ENCODE measurements at places on chromosomes 7 and 10.
A peak's percentile ranks its signal among the peaks of the same experiment; 100 is the strongest.

GRCh38 chr7:29090151-29090805 is 56.1 kb downstream of the CPVL start:
- no peak for DNase-seq

- DNase-seq = no peak
Observed at GRCh38 chr7:3399858-3400257, 98.8 kb downstream of the SDK1 start.

DNA sequence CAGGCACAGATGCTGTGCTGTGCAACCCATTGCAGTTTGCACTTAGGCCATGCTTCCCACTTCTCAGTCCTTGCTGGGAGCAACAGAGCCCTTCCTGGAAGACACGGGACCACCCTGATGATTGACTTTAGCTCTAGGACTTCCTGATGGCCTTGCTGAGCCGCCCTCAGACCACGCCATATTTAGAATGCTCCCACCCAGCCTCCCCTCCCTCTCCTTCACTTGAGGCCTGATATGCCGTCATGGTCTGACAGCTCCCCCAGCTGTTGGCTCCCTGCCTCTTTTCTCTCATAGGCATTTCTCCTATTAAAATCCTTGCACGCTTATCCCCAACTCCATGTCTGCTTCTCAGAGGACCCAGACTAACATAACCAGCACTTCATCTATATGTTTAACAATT is 29.4 kb upstream of the GATAD1 start:
- no peak for DNase-seq

DNA sequence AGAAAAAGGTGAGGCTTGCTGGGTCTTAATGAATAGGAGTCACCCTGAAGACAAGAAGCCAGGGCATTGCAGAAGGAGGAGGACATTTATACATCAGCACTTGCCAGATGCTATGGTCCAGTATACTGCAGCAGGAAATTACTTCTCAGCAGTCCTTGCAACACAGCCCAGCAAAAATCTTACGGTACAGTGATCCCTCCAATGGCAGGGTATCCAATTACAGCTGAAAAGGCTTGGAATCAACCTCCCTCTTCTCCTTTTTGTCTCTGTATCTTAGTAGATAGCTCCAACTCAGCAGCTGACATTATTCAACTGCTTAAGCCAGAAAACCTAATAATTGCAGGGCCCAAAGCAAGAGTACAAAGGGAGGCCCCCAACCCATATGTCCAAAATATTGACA is 128.3 kb upstream of the COBL start:
- DNase-seq = no peak

- no peak for DNase-seq
Observed at GRCh38 chr7:135486261-135486920, 23.5 kb downstream of the CNOT4 start.

GRCh38 chr10:124961248-124961570 is 19.3 kb downstream of the ZRANB1 start:
- DNase-seq = no peak

GRCh38 chr10:51244309-51244708 is 170.0 kb downstream of the PRKG1 start:
- DNase-seq = no peak

GRCh38 chr10:104406715-104407650 is 53.4 kb downstream of the CFAP58 start:
- no peak for DNase-seq

- DNase-seq = no peak
Observed at GRCh38 chr7:35248576-35249536, 5.0 kb downstream of the TBX20 start.

- DNase-seq = peak; percentile 90
Observed at GRCh38 chr7:92178928-92179924, at the start of gene LRRD1. TSS of gene LRRD1 (minus strand) at chr7:92179142. CDS start at chr7:92165202, 13,940 bp downstream.

GRCh38 chr7:101913851-101914250 is 96.4 kb downstream of the CUX1 start:
- no peak for DNase-seq

GRCh38 chr7:130641497-130641896 is 27.1 kb downstream of the COPG2 start:
- DNase-seq = no peak

- no peak for DNase-seq
Observed at GRCh38 chr10:19097151-19097550, 48.5 kb downstream of the MALRD1 start.

GRCh38 chr10:107264742-107265141 is 100.2 kb upstream of the SORCS1 start:
- no peak for DNase-seq

DNA sequence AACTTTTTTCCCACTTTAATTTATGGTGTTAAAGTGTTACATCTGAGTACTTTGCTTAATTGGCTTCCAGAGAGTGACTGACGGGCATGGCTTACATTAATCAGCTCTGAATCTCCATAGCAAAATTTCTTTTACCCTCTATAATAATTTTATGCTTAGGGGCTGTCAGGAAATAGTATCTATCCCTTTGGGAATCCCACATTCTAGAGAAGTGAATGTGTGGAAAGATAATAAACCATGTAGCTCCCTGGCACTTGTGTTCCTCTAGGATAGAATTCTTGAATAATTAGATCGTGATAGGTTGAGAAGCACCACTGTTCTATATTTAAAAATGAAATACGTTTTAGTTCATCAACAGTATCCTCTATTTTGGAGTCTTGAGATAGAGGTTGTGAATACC is 89.6 kb downstream of the DNAJB9 start:
- no peak for DNase-seq

DNA sequence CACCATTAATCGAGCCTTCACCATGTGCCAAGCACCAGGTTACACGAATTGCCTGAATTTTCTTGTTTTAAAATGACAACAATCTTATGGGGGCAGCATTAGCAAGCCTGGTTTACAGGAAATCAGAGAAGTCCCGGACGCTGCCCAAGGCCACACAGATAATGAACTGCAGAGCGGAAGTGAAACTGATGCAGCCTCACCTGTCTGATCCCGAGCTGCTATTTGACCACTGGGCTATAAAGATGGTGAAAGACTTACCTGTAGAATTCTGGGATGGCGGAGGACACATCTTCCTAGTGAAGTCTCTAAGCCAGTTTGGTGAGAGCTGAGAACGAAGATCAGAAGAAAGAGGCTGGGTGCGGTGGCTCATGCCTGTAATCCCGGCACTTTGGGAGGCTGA is 21.7 kb upstream of the GALNTL5 start:
- DNase-seq = no peak

- DNase-seq = no peak
Observed at GRCh38 chr10:113732160-113732881, 19.2 kb upstream of the PLEKHS1 start.

DNA sequence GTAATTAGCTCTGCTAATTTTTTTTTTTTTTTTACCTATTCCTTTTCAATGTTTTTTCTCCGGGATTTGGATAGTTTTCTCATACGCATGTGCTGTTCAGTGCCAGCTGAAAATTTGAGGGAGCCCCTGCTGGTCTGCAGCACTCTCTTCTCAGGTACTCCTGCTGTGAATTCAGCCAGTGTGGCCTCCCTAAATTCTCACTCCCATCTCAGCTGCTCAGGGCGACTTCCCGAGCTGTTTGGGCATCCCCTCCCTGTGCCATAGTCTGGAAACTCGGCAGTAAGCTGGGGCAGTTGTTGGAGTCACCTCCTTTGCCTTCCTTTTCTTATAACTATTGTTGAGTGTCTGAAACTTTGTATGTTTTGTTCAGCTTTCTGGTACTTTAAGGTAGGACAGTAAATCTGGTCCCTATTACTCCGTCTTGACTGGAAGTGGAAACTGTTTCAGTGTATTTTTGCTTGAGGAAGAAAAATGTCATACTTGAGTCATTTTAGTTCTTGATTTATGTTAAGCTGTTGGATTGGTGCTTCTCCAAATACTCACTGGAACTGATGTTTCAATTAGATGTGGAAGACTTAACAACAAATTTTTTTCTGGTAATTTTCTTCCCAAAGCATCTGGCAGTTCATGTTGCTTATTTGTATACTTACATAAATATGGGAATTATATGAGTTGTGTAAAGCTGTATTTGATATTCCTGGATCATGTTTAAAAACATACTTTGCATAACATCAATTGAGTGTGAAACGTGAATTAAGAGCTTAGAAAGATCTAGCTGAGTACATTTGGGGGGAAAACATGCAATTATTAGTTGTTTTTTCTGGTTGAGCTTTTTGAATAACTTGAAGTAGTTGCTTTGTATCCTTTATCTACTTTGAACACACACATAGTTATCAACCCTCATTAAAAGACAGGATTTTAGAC is 33.7 kb downstream of the MINPP1 start:
- no peak for DNase-seq

DNA sequence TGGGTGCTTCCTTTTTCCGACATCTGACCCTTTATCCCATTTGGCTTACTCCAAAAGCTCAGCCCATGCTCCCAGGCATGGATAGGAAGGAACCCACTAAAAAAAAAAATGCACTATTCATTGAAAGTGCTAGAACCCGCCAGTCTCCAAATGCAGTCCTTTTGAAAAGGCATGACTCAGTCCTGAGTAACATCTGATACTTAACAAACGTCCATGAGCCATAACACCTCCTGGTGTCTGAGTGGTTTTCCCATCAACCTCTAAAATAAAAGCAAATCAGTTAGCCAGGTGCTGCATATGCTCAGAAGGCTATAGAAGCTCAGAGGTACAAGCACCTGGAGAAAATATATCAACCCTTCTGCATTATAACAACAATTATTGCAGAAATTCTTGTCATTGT is 45.0 kb upstream of the CACUL1 start:
- no peak for DNase-seq

DNA sequence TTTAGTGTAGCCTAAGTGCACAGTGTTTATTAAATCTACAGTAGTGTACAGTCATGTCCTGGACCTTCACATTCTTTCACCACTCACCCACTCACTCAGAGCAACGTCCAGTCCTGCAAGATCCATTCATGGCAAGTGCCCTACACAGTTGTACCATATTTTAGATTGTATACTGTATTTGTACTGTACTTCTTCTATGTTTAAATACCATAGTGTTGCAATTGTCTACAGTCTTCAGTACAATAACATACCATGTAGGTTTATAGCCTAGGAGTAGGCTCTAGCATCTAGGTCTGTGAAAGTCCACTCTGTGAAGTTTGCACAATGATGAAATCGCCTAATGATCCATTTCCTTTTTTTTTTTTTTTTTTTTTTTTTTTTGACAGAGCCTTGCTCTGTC is 12.0 kb downstream of the EEPD1 start:
- DNase-seq = no peak

DNA sequence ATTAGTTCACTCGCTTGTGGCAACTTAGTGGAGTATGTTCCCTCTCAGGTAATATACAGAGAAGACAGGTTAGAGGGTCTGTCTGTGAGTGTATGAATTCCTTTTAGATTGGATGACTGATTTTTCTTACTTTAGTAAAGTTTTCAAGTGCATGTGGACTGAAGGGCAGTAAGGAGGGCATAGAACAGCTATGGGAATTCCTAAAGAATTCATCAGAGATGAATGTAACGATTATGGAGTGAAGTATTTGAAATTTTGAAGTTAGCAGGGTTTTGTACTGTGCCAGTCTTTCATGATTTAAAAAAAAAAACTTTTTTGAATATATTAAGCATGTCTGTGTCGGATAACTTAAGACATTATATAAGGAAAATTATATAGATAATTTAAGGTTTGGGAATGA is 15.5 kb downstream of the MAPK8 start:
- no peak for DNase-seq

DNA sequence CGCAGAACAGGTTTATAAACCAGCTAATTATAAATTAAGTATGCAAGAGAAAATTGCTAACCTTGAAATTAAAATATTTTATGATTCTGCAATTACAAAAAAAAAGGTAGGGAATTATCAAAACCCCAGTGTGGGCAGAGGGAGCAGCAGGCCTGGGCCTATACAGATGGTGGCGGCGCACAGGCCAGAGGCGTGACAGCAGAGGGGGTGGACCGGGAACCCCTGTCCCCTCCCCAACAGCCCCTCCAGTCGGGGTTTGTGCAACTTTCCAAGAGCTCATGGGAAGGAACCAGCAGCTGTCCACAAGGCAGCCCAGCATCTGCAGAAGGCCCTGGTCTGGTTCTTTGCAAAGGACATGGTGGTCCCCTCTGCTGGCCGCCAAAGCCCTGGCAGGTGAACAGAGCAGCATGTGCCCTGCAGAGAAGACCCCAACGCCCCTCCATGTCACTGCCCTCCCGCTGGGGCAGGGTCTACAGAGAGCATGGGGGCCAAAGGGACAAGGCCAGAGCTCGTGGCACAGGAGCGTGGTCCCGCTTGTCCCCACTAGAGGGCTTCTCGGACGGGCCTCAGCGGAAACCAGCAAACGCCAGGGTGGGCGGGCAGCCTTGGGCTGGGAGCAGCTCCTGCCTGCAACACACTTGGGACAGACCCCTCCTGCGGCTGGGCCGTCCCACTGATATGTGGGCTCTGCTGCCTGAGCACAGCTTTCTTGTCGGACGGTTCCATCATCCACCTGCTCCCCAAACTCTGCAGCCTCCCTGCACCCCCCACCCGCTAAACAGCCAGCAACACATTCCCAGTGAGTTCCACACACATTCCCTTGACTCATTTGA is 75.1 kb downstream of the EBF3 start:
- DNase-seq = peak; percentile 35

DNA sequence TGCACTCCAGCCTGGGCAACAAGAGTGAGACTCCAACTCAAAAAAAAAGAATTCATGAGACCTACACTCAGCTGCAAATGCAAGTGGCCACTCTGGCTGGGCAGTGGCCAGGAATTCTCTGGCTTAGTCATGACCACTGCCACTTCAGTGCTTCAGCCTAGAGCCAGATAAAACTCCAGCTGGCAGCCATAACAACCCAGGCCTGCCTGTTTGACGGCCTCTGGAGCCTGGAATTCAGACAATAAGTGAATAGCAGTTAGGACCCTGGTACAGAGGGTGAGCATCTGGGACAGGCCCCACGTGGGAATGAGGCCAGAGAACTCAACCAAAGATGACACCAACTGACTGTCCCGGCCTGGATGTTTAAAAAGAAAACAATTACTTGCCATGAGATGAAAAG is 18.9 kb downstream of the RCC1L start:
- no peak for DNase-seq

DNA sequence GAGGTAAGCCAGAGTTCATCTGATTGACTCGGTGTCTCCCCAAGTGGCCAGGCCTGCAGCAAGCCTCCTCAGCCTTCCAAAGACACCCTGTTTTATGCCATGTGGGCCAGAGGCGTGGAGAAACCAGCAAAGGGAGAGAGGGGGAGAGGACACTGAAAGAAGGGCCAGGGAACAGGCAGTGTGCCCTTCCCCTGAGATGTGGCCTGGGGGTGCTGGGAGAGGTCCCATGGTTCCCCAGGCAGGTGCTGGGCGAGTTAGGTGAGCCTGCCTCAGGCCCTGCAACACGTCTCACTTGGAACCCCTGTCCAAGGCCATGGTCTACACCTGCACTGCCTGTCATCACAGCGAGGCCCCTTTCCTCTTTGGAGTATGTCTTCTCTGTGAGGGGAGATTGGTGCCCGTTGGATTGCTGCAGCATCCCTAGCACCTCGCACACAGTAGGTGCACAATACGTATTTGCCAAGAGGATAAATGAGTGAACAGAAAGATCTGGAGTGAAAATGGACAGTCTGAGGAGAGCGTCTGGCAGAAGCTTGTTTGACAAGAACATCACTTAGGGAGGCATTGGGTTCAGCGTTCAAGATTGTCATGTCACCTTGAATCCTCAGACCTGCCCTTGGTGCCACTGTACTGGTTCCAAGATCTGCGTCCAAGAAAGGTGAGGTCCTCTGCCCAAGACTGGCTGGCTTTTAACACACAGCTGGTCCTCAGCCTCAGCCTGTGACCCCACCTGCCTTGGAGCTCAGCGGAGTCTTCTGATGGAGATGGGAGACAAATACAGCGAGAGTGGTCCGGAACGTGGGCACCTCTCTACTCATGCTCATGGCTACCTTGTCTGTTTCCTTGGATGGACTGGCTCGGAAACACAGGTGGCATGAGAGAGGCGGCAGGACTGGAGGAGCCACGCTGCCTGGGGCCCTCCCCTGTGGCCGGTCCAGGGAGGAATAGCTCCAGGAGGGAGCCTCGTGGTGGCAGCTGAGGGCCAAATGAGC is 39.8 kb upstream of the NUB1 start:
- no peak for DNase-seq

All from stimulated activated CD8-positive, alpha-beta memory T cell treated with anti-CD3 and anti-CD28 coated beads, Interleukin-15, amount 100 ng/mL, for 24 hours (primary cell).